ENCODE measurements at places on chromosomes 7 and 10.

DNA sequence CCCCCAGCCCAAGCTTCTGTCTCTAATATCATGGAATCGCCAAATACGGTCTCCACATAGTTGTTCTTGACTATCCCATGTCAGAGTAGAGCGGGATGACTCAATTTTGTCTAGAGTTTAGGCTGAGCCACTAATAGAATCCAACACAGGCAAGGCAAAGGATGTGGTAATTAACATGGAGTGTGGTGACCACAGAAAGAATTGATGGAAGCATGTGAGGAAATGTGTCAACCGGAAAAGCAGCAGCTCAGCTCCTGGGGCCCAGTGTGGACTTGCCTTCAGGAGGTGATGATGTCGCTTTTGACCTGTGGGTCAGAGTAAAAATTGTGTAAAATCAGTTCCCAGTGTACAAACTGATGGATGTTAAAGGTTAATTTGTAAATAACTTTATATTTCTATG lies 139.3 kb upstream of the KLF6 start:
- no peak for DNase-seq

DNA sequence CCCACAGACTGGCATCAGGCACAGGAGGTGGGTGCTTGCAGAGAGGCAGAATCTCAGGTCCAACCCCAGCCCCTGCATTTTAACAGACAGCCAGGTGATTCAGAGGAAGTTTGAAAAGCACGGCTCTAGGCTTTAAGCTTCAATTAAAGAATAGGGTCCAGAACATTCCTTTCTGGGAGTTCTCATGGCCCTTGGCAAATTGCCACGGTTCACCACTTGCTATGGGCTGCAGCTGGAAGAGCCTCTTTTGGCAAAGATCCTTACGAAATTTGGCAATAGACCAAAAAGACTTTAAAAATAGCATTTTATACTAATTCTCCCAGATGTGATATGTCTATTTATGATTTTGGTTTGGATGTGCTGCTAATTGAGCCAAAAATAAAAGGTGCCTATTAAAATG lies 148.1 kb downstream of the ITGA8 start:
- DNase-seq, result peak; percentile 9

GRCh38 chr7:23232966-23233365 lies 13.6 kb upstream of the GPNMB start:
- no peak for DNase-seq

DNA sequence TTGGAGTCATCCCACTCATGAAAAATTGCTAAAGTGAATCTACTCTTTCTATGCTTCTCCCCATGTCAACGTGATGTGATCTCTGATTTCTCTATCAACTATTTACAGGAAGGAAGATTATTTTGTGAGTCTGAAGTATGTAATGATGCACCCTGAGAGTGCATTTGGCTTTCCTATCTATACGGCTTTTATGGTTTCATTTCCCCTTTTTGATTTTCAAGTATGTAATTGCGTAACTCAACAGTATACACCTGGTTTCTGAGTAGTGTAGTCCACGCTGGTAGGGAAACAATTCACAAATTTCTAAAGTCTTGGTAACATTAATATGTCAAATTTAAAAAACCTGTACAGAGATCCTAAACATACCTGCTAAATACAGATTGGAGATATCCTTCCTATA lies 194.7 kb upstream of the SEMA3A start:
- DNase-seq, result no peak

GRCh38 chr7:16770657-16771329 lies 17.2 kb downstream of the TSPAN13 start:
- DNase-seq, result peak; percentile 53

- no peak for DNase-seq
These were observed 51.9 kb downstream of the CFTR start for GRCh38 chr7:117531595-117532244.
